ENCODE measurements at places on chromosomes 2 and 18. TPM values are rescaled to one million over a fixed set of nuclear protein-coding genes. Genes with fewer than 3 reads are reported as not detected.

- H3K27me3 ChIP-seq, result no peaks in the 10 kb centered on the region
- no peaks in the 10 kb centered on the region for H3K36me3 ChIP-seq
- H3K4me1 ChIP-seq, result no peaks in the 10 kb centered on the region
- H3K4me3 ChIP-seq, result no peak overlapping the region
Observed at GRCh38 chr2:170276925-170277629, 99.1 kb downstream of the MYO3B start.

GRCh38 chr18:38427234-38427633 lies 861.6 kb upstream of the CELF4 start:
- H3K4me3 ChIP-seq, result no peak overlapping the region
- no peaks in the 10 kb centered on the region for H3K27me3 ChIP-seq
- H3K4me1 ChIP-seq, result no peaks in the 10 kb centered on the region
- H3K36me3 ChIP-seq, result no peaks in the 10 kb centered on the region

GRCh38 chr2:237091779-237092436 lies 6.2 kb downstream of the COPS8 start:
- peaks cover 76% of the 10 kb centered on the region for H3K36me3 ChIP-seq
- H3K4me1 ChIP-seq, result no peaks in the 10 kb centered on the region
- DNase-seq, result no peak
- H3K4me3 ChIP-seq, result no peak overlapping the region
- no peaks in the 10 kb centered on the region for H3K27me3 ChIP-seq

The ACVR1C gene
- 0.59 TPM for polyA plus RNA-seq

The CCDC121 gene
- 1.3 TPM for polyA plus RNA-seq

Data from CD4-positive, CD25-positive, alpha-beta regulatory T cell (primary cell).